Suprapubic skin (tissue), 4 donors: ENCODE measurements at places on chromosomes 5 and 9. TPM values are rescaled to one million over a fixed set of nuclear protein-coding genes. Genes with fewer than 3 reads are reported as not detected.

DNA sequence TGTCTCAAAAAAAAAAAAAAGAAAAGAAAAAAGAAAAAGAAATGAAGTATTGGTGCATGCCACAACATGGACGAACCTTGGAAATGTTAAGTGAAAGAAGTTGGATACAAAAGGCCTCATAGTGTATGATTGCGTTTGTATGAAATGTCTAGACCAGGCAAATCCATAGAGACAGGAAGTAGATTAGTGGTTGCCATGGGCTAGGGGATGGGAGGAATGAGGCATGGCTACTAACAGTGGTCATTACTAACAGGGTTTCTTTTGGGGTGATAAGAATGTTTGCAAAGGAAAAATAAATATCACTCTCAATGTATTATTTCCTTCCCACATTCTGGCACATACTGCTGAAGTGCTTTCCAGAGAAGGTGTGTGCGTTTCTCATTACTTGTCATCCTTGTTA is 44.1 kb downstream of the UGCG start:
- DNase-seq, result no peak
- H3K4me1 ChIP-seq, result peaks cover 23% of the 10 kb centered on the region
- H3K4me3 ChIP-seq, result no peak overlapping the region
- H3K27ac ChIP-seq, result no peak overlapping the region
- H3K36me3 ChIP-seq, result no peaks in the 10 kb centered on the region
- H3K27me3 ChIP-seq, result no peaks in the 10 kb centered on the region

GRCh38 chr5:131749723-131750470 is 46.9 kb downstream of the FNIP1 start:
- H3K4me1 ChIP-seq, result peaks cover 8% of the 10 kb centered on the region
- no peak overlapping the region for H3K27ac ChIP-seq
- H3K4me3 ChIP-seq, result no peak overlapping the region
- H3K27me3 ChIP-seq, result no peaks in the 10 kb centered on the region
- no peaks in the 10 kb centered on the region for H3K36me3 ChIP-seq
- no peak for DNase-seq

DNA sequence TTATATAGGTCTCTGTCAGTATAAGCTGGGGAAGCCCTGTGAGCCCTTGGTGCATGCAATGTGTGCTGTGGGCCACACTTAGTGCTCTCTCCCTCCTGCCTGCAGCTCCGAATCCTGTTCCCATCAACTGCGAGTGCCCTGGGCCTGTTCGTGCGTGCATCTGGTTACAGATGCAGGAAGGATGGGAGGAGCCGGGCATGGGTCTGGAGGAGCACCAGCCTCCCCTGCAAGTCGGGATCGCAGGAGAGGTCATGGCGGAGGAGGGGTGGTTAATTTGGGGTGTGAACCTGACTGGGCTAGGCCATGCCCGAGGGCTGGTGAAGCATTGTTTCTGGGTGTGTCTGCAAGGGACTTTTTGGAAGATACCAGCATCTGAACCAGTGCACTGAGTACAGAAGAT is 274.6 kb upstream of the IRX4 start:
- no peak overlapping the region for H3K4me3 ChIP-seq
- H3K36me3 ChIP-seq, result no peaks in the 10 kb centered on the region
- no peak for DNase-seq
- H3K4me1 ChIP-seq, result peaks cover 17% of the 10 kb centered on the region
- H3K27ac ChIP-seq, result peak overlapping the region; percentile 26
- H3K27me3 ChIP-seq, result no peaks in the 10 kb centered on the region

DNA sequence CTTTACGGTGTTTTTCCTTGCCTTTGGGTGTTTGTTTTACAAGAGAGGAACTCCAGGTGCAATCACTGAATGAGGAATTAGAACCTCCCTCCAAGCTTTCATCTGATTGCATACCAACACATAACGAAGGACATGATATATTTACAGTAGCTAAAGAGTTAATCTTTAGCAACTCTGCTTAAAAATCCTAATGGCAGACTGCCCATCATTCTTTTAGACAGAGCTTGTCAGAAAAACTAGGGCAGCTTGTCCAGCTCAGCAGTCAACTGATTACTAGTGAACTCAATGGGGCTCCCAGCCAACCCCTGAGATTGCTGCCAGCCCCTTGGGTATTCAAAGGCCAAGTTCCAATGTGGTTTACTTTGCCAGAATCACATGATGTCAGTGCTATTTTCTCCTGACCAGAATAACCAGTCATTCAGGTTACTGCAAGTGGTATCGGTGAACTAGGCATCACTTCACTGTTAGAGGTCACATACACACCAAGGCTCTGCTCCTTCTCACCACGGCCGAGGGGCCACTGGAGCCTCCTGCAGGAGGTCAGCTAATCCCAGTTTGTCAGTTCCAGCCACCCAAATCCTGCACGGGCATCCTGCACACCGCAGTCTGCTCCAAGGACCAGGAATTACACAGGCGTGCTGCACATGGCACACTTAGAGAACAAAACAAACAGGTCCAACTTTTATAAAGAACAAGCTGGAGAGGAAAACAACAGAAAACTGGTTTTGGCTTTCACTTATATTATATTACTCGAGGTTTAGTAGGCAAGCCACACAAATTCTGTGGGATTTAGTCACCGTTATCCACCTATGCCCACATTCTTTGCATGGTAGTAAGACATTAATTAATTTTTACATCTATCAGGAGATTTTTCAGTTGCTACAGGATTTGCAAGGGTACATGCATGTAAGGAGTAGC is 62.5 kb downstream of the NFIB start:
- peak; percentile 85 for DNase-seq
- H3K4me1 ChIP-seq, result peaks cover 46% of the 10 kb centered on the region
- no peaks in the 10 kb centered on the region for H3K27me3 ChIP-seq
- H3K27ac ChIP-seq, result peak overlapping the region; percentile 77

PCDHGA4 gene
- 2.9 TPM for total RNA-seq

IFNB1 gene
- not detected for total RNA-seq

ZNF883 gene
- 0.97 TPM for total RNA-seq
